ENCODE measurements at places on chromosomes 11 and 22. TPM values are rescaled to one million over a fixed set of nuclear protein-coding genes. Genes with fewer than 3 reads are reported as not detected.

Gene SLC7A4
- not detected for total RNA-seq

GRCh38 chr11:45917286-45917622, 423 bp downstream of the PEX16 start:
- no peak for DNase-seq

- DNase-seq, result no peak
Measured at GRCh38 chr11:21426931-21427330, 757.5 kb downstream of the NELL1 start.

GRCh38 chr11:32489464-32489863, 54.1 kb upstream of the WT1 start:
- DNase-seq, result no peak

Data from natural killer cell (primary cell).